ENCODE measurements at places on chromosomes 5 and 9.

- no peak for DNase-seq
These were observed 247.0 kb downstream of the TRPM3 start for GRCh38 chr9:70874451-70874850.

GRCh38 chr5:58439094-58439644 lies 20.7 kb downstream of the PLK2 start:
- DNase-seq = no peak

GRCh38 chr5:116571568-116572349 lies 2.9 kb downstream of the SEMA6A start:
- no peak for DNase-seq

- DNase-seq = no peak
These were observed 44.6 kb downstream of the MARCHF11 start for GRCh38 chr5:16135003-16135402.

GRCh38 chr5:154811653-154812465 lies 38.5 kb downstream of the FAXDC2 start:
- peak; percentile 65 for DNase-seq

DNA sequence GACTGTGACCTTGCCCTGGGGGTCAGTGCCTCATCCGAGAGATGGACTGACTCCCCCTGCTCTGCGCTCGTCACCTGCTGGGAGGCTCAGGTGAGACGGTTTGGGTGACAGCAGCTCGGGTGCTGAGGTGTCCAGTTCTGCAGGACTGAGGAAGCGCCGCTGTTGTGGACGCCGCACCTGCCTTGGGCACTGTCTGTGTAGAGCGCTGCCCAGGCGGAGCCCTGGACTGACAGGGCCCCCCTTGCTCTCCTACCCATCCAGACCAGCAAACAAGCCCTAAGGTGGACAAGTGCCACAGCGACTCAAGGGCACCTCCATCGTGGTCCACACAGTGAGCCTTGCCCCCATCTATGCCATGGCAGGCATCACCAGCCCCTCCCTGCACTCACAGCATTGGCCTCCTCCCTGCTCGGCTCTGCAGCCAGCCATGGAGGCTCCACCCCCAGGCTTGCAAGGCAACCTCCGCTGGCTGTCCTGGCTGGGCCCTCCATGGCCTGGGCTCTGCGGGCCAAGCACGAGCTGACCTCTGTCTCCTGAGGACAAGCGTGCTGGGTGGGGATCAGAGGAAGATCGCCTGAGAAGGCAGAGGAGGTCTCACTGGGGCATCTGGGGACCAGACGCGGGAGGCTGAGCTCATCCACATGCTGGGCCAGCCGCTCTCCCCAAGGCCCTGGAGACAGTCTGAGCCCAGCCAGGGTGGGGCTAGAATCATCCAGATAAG lies 87.1 kb upstream of the COL5A1 start:
- DNase-seq = no peak

GRCh38 chr5:128613766-128614165 lies 75.7 kb upstream of the FBN2 start:
- DNase-seq = no peak

DNA sequence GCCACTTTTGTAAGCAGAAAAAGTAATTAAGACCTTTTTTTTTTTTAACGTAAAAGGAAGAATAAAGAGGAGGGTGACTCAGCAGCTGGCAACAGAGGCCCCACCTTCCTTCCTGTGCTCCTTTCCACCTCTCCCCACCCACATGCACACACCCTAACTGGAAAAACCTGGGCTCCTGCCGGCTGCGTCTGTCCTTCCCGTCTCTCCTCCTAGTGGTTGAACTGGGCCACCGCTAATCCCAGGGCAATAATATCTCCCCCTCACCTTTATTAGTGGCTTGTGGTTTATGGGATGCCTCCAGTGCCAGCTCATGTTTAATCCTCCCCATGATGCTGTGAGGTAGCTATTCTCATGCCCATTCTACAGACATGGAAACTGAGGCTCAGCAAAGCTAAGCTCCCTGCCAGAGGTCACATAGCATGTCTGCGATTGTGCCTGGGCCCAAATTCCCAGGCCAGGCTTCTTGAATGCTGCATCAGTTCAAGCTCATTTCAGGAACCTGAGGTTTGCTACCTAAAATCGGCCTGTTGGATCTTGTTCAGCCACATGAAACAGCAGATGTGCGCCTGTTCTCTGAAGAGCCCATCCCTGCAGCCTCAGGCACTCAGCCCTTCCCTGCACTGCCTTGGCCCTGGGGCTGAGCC lies 60.9 kb upstream of the IL17B start:
- no peak for DNase-seq

DNA sequence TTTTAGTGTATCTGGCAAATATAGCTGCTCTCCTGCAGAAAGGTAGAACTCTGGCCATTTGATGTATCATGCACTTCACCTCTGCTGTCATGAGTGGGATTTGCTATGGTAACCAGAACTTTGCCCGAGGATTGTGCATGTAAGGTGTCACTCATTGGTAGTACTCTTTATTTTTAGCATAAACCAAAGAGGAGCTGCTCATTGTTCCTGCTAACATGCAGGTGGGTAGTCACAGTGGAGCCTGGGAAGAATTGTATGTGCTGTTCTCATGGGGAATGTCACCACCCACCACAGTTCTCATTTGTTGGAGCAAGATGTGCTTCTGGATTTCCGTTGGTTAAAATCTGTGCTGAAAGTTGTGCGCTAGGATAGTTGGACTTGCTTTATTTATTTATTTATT lies 12.3 kb downstream of the PDZD2 start:
- no peak for DNase-seq

DNA sequence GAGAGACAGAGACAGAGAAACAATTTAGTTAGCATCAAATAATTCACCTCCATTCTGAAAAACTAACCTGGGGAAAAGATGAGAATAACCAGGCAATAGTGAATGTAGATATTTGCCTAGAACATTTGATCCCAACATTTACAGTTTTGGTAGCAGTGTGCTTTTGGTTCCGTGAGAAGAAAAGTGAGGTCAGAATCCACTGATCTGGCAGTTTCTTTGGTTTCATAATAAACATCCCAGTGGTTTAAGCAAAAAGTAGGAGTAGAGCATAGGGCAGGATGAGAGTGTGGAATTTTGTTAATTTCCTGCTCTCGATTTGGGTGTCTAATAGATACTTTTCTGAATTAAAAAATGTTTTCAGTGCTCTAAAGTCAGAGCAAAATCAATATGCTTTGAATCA lies 887.0 kb downstream of the NR2F1-AS1 start:
- no peak for DNase-seq
